ENCODE measurements at places on chromosomes 7 and 10. TPM values are rescaled to one million over a fixed set of nuclear protein-coding genes. Genes with fewer than 3 reads are reported as not detected.

GRCh38 chr10:42519761-42520460, 118.5 kb downstream of the ZNF33B start:
- H3K27me3 ChIP-seq, result no peaks in the 10 kb centered on the region
- H3K36me3 ChIP-seq, result peaks cover 26% of the 10 kb centered on the region
- no peaks in the 10 kb centered on the region for H3K4me1 ChIP-seq
- no peak overlapping the region for H3K4me3 ChIP-seq

GRCh38 chr10:55098452-55098851, 297.4 kb upstream of the PCDH15 start:
- H3K4me1 ChIP-seq, result no peaks in the 10 kb centered on the region
- no peak overlapping the region for H3K4me3 ChIP-seq
- no peak for DNase-seq
- H3K36me3 ChIP-seq, result no peaks in the 10 kb centered on the region

DNA sequence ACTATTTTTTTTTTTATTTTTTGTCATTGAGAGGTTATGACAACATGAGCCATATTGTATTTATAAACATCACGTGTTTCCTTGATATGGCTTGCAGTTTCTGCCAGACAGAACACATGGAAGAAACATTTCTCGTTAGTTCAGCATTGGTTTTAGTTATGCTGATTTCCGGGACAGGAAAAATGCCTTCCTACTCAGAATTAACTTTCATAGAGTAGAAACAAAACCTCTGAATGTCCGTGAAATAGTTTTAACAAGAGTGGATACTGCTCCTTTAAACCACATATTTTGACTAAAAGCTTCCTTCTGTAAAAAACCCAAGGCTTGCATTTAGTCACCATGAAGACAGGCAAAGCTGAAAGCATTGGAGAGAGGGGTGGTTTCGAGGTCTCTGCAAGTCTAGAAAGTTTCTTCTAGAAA, 240.4 kb downstream of the KIAA1217 start:
- H3K36me3 ChIP-seq, result no peaks in the 10 kb centered on the region
- peak overlapping the region; percentile 74 for H3K27ac ChIP-seq
- H3K4me1 ChIP-seq, result peaks cover 60% of the 10 kb centered on the region

DNA sequence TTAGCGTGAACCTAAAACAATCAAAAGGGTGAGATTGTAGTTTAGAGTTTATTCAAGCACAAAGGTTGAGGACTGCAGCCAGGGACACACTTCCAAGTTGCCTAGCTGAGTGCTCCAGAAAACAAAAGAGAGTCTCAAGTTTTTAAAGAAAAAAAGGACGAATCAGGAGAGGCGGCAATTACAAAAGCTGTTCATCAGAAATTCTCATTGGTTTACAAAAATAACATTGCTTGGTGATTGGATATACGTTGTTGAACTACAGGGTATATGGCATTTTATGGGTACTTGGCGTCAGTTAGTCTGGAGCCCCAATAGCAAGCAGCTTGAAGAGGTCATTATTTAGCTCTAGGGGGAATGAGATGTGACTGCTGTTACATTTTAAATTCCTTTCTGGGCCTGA, 11.5 kb downstream of the ZNF438 start:
- DNase-seq, result no peak
- H3K36me3 ChIP-seq, result no peaks in the 10 kb centered on the region
- no peaks in the 10 kb centered on the region for H3K27me3 ChIP-seq
- no peak overlapping the region for H3K27ac ChIP-seq
- no peak overlapping the region for H3K4me3 ChIP-seq

GRCh38 chr10:94607111-94607510, 61.5 kb downstream of the HELLS start:
- H3K4me3 ChIP-seq, result no peak overlapping the region
- DNase-seq, result no peak
- no peaks in the 10 kb centered on the region for H3K4me1 ChIP-seq
- H3K27me3 ChIP-seq, result no peaks in the 10 kb centered on the region
- H3K27ac ChIP-seq, result no peak overlapping the region

DNA sequence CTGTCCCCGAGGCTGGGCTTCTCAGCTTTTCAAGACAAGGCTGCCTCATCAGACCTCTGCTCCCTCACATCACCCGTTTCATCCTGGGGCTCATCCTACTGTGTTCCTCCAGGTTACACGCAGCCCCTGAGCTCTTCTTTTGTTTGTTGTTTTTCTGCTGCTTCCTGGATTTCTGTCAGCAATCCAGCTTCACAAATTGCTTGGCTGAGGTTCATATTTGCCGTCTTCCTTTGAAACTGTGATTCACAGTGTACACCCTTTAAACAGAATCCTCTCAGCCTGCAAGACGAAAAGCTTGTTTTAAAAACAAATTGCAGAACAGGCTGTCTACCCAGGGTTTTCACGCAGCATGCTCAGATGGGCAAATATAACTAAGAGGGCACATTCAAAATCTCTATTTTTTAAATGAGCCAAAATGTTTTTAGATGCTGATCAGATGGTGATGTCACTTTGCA, 39.1 kb upstream of the PARD3 start:
- H3K36me3 ChIP-seq, result no peaks in the 10 kb centered on the region
- no peaks in the 10 kb centered on the region for H3K4me1 ChIP-seq
- no peak for DNase-seq
- no peak overlapping the region for H3K4me3 ChIP-seq

- no peaks in the 10 kb centered on the region for H3K36me3 ChIP-seq
- no peak for DNase-seq
- H3K27me3 ChIP-seq, result no peaks in the 10 kb centered on the region
- H3K27ac ChIP-seq, result no peak overlapping the region
- H3K4me3 ChIP-seq, result no peak overlapping the region
These were observed 10.8 kb upstream of the HBP1 start for GRCh38 chr7:107158028-107158427.

- H3K4me1 ChIP-seq, result no peaks in the 10 kb centered on the region
- no peak overlapping the region for H3K4me3 ChIP-seq
- no peak overlapping the region for H3K27ac ChIP-seq
- H3K27me3 ChIP-seq, result no peaks in the 10 kb centered on the region
- DNase-seq, result no peak
These were observed 116.0 kb upstream of the FZD8 start for GRCh38 chr10:35758076-35758475.

- H3K4me1 ChIP-seq, result peaks cover 8% of the 10 kb centered on the region
- H3K4me3 ChIP-seq, result no peak overlapping the region
- H3K27me3 ChIP-seq, result no peaks in the 10 kb centered on the region
- H3K27ac ChIP-seq, result no peak overlapping the region
- H3K36me3 ChIP-seq, result no peaks in the 10 kb centered on the region
- DNase-seq, result no peak
These were observed 83.0 kb upstream of the DUSP5 start for GRCh38 chr10:110414548-110415309.

- DNase-seq, result no peak
- no peaks in the 10 kb centered on the region for H3K36me3 ChIP-seq
- H3K4me1 ChIP-seq, result peaks cover 23% of the 10 kb centered on the region
- H3K27me3 ChIP-seq, result no peaks in the 10 kb centered on the region
- H3K4me3 ChIP-seq, result no peak overlapping the region
These were observed 6.9 kb downstream of the RET start for GRCh38 chr10:43083764-43084163.

- H3K4me1 ChIP-seq, result peaks cover 4% of the 10 kb centered on the region
- no peak overlapping the region for H3K27ac ChIP-seq
- no peak for DNase-seq
- H3K4me3 ChIP-seq, result no peak overlapping the region
These were observed 4.7 kb downstream of the TMEM236 start for GRCh38 chr10:17756557-17757217.

DNA sequence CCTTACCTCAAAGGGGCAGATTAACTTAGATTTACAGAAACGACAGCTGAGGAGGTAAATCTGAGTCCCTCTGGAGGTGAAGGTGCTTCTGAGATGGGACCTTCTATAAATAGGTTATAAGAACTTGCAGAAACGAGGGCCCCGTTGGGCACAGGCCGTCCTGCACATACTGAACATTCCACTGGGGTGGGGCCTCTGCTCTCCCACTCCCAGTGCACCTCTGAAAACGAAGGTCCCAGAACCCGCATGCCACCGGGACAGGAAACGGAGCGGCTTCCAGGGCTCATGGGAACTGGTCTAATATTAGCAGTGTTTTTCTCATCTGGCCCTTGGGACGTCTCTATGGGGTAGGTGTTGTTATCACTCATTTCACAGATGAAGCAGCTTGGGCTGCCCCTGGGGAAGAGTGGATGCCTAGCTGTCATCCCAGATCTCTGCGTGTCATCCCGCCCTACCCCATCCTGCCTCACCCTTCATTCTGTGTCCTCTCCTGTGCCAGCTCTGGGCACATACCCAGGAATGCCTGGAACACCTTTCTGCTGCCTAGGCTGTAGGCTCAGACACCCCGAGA, 19.6 kb downstream of the C10orf62 start:
- H3K27ac ChIP-seq, result no peak overlapping the region
- H3K4me1 ChIP-seq, result no peaks in the 10 kb centered on the region
- no peak for DNase-seq
- no peaks in the 10 kb centered on the region for H3K27me3 ChIP-seq

GRCh38 chr7:69457595-69458504, 140.4 kb upstream of the AUTS2 start:
- peaks cover 5% of the 10 kb centered on the region for H3K4me1 ChIP-seq
- H3K36me3 ChIP-seq, result no peaks in the 10 kb centered on the region
- DNase-seq, result peak; percentile 68
- no peaks in the 10 kb centered on the region for H3K27me3 ChIP-seq
- no peak overlapping the region for H3K4me3 ChIP-seq

DNA sequence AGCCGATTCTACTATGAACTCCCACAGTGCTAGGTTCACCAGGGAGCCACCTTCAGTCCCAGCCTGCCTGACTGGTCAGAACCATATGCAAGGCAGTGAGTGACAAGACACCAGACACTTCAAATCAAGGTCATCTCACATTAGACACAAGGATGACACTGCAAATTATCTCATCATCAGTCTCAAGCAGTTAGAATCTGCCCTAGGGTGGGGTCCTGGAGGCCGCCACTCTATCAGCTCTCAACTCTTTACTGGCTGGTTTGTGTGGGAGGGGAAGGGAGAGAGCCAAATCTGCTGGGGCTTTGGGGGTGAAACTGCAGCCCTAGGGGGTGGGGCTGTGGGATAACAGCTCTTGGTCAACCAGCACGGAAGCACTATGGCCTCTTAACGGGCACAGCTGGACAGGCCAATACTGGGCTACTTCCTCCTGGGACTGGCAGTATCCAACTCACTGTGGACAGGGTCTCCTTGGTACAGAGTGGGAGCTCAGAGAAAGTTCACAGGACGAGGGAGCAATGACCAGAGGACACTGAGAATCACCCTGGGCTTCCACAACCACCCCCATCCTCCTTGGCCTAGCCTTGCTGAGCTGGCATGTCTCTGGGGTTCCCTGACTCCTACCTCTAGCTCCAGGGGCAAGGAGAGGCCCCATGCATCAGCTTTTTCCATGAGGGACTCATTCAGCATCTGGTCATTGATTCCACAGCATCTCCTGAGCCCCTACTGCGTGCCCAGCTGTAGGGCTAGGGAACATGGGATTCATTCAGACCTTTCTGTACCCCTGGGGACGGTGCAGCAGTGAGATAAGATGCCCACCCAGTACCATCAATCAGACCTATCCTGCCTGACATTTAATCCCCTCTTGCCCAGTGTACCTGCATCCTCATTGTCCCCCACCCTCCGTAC, 5.4 kb downstream of the GPRIN2 start:
- DNase-seq, result no peak
- H3K36me3 ChIP-seq, result no peaks in the 10 kb centered on the region
- no peak overlapping the region for H3K27ac ChIP-seq
- H3K4me1 ChIP-seq, result no peaks in the 10 kb centered on the region

Gene ERCC6
- total RNA-seq, result 11.4 TPM

Gene CDCA7L
- total RNA-seq, result 89.2 TPM

Gene ABCC2
- 1.3 TPM for total RNA-seq

Gene AOC1
- total RNA-seq, result not detected

Gene OR2A5
- not detected for total RNA-seq

Gene TPST1
- total RNA-seq, result 11.0 TPM

Data from A673 (cell line).